ENCODE measurements at places on chromosomes 16 and 17. TPM values are rescaled to one million over a fixed set of nuclear protein-coding genes. Genes with fewer than 3 reads are reported as not detected.

Gene MPV17L
- not detected for total RNA-seq

GRCh38 chr17:74373838-74374606 lies 6.7 kb downstream of the GPR142 start:
- DNase-seq, result no peak

Gene PRKCA
- total RNA-seq, result 7.3 TPM

DNA sequence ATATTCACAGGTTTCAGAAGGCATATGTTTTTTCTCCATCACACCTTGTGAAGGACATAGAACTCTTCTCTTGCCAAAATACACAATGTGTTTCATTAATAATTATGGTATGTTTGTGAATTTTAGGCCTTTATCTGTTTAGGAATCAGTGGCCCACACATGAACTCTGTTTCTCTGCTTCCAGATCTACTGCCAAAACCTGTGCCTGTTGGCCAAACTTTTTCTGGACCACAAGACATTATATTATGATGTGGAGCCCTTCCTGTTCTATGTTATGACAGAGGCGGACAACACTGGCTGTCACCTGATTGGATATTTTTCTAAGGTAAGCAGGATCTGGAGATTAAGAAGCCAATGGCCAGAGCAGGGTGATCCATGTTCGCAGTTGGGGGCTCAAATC lies 26.4 kb downstream of the TAC4 start:
- DNase-seq, result no peak

- DNase-seq, result no peak
Measured at GRCh38 chr16:66254751-66255150, 111.7 kb upstream of the CDH5 start.

DNA sequence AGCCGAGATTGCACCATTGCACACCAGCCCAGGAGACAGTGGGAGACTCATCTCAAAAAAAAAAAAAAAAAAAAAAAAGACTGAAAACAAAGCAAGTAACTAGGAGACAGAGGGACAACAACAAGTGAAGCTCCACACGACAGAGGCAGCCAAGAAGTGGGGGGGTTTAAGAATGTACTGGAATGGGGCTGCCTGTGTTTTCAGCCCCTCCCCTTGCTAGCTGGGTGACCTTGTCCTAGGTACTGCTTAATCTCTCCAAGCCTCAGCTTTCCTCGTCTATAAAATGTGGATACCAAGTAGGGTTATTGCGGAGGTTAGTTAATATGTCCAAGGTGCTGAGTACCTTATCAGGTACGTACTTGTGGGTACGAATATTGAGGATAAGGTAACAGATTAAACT lies 163.8 kb upstream of the CACNG5 start:
- no peak for DNase-seq

DNA sequence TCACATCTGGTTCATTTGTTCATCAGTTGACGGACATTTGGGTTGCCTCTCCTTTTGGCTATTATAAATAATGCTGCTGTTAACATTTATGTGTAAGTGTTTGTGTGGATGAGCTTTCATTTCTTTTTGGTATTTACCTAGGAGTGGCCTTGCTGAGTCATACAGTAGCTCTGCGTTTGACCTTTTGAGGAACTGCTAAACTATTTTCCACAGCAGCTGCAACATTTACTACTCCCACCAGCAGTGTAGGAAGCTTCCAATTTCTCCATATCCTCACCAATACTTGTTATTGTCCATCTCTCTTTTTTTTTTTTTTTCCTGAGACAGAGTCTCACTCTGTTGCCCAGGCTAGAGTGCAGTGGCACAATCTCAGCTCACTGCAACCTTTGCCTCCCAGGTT lies 20.7 kb upstream of the PLCG2 start:
- no peak for DNase-seq

GRCh38 chr17:58291246-58291645 lies 10.5 kb upstream of the MPO start:
- no peak for DNase-seq

Gene CEMP1
- not detected for total RNA-seq

Gene KRTAP17-1
- total RNA-seq, result not detected

GRCh38 chr16:12434567-12434966 lies 369.1 kb downstream of the CPPED1 start:
- DNase-seq, result no peak

Gene PLXDC1
- 0.43 TPM for total RNA-seq

- no peak for DNase-seq
Measured at GRCh38 chr16:51674615-51675014, 523.5 kb upstream of the SALL1 start.

DNA sequence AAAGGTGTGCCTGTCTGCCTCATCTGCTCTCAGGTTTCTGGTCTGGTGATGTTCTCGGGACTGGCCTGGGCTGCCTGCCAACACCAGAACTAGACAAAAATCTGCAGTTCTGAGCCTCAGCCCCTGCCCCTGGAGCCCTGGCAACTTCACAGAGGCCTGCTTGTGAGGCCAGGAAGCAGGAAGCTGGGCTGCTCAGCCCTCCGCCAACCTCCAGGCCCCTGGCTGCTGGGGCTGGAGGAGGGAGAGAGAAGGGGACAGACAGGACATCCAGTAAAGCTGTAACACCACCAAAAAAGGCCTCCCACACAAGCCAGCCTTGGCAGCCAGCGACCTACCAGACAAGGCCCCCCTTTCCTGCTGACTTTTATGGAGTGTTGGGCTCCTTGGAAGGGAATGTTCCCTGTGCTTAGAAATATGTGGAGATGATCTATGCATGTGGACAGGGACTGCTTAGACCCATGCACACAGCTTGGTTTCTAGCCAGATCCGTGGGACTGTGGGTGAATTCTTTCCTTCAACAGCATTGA lies 157.6 kb downstream of the XYLT1 start:
- DNase-seq, result peak; percentile 93

DNA sequence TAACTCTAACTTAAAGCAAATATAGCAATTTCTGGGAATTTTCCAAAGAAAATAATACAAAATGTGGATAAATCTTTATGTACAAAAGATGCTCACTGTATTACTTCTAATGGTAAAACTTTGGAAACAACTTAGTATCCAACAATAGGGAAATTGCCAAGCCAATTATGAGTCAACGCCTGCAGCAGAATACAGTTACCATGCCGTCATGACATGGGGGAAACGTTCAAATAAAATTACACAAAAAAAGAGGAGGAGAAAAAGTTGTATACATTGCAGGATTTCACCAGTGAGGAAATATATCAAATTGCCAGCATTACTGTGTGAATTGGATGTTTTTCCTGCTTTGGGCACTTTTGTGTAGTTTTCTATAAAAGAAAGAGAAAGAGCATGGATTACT lies 469.6 kb downstream of the SOX9 start:
- peak; percentile 43 for DNase-seq

DNA sequence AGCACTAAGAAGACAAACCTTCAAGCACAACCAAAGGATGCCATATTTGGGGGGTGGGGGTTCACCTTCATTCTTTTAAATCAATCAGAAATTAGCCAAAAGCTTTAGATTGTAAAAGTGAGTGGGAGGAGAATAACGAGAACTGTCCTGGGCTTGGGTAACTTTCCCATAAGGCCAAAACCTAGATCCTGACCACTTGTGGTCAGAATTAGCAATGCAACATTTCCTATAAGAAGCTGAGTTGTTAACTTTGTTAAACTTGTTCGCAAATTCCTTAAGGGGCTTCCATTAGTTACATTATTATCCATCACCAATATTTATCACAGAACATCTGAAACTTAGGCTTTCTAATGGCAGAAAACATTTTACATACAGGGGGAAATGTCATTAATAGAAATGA lies 25.1 kb downstream of the STAT5B start:
- DNase-seq, result peak; percentile 53

GRCh38 chr16:81703177-81704155 lies 75.6 kb upstream of the PLCG2 start:
- no peak for DNase-seq

GRCh38 chr17:7322520-7323194 lies 6.5 kb downstream of the NEURL4 start:
- no peak for DNase-seq

- peak; percentile 63 for DNase-seq
Measured at GRCh38 chr17:63682981-63683380, 16.9 kb downstream of the LIMD2 start.

All from SK-MEL-5 (cell line).